ENCODE measurements at places on chromosomes 3 and 15.
A peak's percentile ranks its signal among the peaks of the same experiment; 100 is the strongest.

DNA sequence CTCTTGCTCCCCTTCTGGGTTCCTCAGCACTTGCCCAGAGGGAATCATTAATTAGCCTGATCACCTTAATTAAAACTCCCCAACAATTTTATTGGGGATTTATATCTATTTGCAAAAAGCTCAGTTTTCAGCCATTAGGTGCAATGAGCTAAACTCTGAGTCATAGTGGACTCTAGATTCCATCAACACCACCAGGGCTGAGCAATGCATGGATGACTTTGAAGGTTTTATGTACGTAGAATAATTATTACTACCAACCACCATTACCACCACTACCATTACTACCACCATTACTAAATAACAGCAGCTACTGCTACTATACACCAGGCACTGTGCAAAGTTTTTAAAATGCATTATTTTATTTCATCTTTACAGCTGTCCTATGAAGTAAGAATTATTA lies 81.2 kb downstream of the ZNF621 start:
- DNase-seq: no peak

GRCh38 chr3:43019006-43019809 lies 40.1 kb downstream of the GASK1A start:
- no peak for DNase-seq

DNA sequence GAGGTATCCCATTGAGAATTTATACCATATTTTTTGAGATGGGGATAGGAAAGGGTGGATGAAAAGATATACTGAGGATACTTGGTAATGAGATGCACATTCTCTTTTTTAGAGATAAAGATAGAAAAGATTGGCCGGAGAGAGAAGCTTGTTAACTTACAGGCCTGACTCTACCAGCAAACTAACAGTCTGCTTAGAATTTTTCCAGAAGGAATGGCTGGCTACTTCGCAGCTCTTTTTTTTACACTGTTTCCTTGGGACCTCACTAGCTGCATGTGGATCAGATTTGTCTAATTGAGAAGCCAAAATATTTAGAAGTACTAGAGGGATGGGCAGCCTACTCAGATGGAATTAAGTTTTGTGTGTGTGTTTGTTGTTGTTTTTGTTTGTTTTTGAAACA lies 586.6 kb downstream of the TAFA4 start:
- no peak for DNase-seq

DNA sequence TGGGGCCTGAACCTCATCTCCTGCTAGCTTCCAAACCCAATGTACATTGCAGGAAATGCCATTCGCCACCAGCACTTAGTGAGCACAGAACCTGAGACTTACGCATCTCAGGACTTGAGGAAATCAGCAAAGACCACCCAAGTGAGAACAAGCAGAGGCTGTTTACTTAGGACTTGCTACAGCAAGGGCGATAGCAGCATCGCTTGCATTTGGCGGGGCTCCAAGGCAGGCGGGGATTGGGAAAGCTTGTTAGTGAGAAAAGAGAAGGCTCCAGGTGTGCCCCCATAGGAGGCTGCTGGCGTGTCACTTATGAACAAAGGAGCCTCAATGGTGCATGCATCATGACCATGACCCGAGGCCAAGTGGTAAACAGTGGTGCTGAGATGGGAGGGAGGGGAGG lies 19.7 kb downstream of the SLC6A20 start:
- DNase-seq: no peak

DNA sequence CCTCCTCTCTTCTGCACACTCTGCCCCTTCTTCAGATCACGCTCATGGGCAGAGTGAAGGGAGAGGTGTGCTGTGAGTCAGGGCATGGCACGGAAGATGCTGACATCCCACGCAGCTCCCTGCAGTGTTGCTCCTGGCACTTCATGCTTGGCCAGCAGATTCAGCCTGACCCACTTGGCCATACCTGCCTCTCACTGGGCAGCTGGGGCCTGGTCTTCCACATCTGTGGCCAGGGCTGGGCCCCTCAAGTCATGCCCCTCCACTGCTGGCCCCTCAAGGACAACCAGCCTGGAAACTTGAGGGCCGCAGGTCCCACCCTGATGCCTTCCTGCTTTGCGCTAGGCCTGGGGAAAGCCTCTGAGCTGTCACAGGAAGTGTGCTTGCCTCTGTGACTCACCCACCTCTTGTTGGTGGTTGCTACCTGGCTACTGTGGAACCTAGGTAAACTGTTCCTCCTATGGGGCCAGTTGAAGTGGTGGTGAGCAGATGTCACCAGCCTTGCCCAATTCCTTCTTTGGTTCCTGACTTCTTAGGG lies 48.7 kb downstream of the BSN start:
- DNase-seq: peak; percentile 29

GRCh38 chr15:68097029-68097428 lies 42.9 kb downstream of the PIAS1 start:
- DNase-seq: no peak

DNA sequence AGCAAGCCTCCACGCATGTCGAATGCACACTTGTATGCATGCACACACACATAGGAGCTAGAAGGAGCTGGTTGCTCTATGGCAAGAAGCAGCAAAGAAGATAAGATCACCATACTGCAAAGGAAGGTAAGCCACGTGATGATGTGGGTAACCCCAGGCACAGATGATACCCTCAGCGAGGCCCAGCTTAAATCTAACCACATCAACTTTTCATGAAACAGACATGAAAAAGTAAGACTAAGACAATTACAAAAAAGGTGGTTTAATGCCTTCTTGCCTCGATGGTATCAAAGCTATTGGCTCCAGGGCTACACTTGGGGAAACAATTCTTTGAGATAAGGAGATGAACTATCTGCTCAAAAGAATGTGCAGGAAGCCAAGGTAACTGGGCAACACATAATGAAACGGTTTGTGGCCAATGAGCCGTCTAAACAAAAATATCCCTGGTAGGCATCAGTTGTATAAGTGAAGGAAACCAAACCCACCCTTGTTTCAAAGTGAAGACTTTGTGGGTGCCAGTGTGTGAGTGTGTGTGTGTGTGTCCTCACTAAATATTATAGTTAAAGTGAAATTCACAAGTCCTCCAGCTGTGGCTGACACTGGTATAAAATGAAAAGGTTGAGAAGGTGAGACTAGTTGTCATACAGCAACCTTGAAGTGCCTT lies 365.7 kb upstream of the ICE2 start:
- DNase-seq: peak; percentile 35

GRCh38 chr15:97482521-97482920 lies 478.0 kb upstream of the ARRDC4 start:
- DNase-seq: no peak

GRCh38 chr3:41092844-41093243 lies 106.5 kb upstream of the CTNNB1 start:
- DNase-seq: no peak

- no peak for DNase-seq
These were observed 51.0 kb downstream of the NR2F2 start for GRCh38 chr15:96381463-96381862.

DNA sequence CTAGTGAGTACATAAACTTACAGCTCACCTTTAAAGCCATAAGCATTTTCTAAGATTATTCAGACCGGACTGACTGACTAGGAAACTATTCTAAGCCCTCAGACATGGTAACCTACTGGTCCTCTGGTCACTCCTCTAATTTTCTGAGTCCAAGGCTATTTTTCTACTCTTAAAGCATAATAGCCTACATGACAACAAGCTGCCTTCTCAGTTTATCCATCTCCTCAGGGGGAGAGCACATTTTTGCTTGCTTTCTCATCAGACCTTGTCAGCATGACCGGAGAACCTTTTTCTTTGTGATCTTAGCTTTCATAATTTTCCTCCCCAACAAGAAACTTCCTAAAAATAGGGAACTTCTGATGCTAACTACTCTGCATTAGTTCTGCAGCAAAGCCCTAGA lies 38.4 kb downstream of the UBP1 start:
- DNase-seq: no peak

DNA sequence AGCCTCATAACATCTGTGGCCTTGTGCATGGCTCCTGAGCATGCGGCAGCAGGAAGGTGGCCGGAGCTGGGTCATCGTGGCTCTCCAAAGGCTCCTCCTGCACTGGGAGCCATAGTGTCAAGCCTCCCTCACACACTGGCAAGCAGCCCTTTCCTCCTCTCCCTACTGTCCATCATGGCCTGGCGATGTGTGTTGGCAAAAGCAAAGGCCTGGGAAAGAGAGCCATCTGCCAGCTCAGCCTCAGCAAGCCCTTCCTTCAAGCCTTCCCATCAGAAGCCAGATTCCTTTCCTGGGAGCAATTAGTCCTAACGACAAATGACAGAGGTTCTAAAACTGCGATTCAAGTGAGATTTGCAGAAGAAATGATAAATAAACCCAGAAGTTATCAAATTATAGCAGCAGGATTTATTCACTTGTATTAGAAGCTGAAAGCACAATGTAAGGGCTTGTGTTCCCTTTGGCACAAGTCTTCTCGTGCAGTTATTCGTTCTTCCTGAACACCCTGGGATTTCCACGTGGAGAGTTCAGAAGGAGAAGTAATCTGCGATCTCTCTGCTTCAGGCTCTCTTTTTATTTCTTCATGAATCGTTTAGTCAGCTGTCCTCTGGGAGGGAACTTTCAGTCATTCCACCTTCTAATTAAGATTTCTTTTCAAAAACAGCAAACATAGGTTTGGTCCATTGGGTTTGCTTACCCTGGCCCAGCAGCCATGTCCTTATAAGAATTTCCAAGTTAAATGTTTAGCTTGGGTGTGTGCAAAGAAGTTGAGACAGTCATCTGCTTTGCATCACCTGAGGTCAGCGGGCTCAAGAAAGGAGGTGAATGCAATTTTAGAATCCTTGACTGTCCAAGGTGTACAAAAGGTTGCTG lies 110.3 kb upstream of the TMC3 start:
- DNase-seq: no peak

GRCh38 chr3:34155666-34156065 lies 357.2 kb downstream of the PDCD6IP start:
- DNase-seq: no peak

- DNase-seq: no peak
These were observed 365.6 kb downstream of the MAGI1 start for GRCh38 chr3:65672871-65673815.

- DNase-seq: no peak
These were observed 22.2 kb downstream of the FAM174B start for GRCh38 chr15:92633418-92633817.

DNA sequence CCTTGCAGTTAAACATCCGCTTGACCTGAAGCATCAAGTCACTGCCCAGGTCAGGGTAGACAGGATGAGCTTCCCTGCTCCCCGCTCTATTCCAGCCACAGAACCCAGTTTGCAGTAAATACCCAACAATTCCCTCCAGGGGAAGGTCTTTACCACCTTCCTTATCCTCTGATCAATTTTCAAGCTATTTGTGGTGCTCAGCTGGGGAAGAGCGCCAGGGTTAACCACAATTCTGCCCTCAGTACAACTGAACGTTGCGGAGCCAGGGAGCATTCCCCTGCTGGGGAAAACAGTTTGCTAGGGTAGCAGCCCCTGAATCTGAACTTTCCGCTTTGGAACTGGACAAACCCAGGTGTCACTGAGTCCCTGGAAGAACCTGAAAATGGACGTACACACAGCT lies 28.5 kb downstream of the RBPMS2 start:
- DNase-seq: no peak

DNA sequence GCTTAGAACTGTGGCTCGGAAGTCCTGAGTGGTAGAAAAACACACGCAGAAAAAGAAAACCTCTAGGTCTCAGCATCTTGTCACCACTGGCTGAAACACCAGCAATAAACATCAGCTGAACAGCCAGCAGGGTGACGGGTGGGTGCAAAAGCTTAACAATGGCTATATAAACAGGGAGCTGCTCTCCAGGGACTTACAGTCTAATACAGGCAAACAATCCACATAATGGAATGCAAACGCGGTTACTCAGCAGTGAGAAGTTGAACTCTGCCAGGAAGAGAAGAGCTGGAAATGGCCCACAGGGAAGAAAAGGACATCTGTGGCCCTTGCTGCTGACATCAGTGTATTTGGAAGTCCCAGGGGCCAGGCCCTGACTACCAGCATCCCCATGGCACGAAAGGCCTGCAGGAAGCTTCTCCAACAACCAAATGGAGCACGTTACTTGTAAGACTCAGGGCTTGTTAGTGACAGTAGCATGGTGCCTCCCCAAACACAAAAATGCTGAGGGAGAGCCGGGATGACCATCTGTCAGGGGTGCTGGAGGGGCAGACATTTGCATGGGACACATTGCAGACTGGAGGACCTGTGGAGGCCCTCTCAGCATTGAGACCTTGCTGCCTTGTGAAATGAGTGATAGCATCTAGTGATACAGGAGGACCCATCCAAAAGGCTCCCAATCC lies 3.0 kb downstream of the HEG1 start:
- no peak for DNase-seq

- DNase-seq: no peak
These were observed 1.9 kb downstream of the RAF1 start for GRCh38 chr3:12661926-12662592.

DNA sequence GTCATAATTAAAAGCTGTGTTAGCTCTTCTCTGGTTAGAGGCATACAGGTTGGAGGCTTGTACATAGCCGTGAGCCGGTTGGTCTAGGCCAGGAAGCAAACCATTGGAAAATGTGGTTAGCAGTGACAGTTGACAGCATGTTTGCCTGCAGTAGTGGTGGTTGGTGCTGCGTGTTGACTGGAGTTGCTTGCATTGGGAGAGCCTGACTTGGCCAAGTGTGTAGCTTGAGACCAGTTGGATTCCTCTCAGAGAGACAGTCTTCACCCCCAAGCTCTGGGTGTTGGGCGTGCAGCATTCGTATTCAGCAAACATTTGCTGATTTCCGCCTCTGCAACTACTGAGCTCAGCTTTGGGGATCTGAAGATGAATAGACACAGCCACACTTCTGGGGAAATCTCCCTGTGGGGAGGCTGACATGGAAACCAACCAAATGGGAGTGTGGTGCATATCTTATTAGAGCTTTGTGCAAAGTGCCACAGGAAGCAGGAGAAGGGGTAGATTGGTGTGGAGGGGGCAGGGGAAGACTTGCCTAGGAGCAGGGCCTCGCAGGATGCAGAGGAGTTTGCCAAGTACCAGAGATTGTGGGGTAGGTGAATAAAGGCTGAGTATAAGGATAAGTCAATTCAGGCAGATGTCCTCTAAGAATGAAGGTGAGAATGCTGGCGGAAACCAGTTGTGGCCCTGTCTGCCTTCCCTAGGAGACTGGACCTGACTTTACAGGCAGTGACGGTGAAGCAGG lies 83.5 kb downstream of the IGF1R start:
- DNase-seq: no peak

DNA sequence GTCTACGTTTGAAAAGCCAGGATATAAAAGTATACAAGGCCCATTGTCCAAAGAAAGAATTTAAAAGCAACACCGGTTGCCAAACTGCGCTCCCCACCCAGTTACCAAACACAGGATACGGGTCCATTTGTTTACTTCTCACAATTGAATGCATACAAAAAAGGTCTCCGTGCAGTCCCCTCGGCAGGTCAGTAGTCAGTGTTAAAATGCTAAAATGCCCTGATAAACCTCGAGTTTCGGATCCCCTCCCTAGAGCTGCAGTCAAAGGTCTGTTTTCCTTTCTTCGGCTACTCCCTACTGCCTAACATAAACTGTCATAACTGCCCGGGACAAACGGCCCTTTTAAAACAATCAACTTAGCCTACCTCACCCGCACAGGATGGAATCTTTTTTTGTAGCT lies 534.6 kb downstream of the FOXP1 start:
- DNase-seq: no peak
